ENCODE measurements at places on chromosomes 4 and X.
A peak's percentile ranks its signal among the peaks of the same experiment; 100 is the strongest.

- DNase-seq = no peak
Measured at GRCh38 chr4:27635936-27636913, 775.6 kb downstream of the STIM2 start.

- DNase-seq = peak; percentile 91
Measured at GRCh38 chrX:22699581-22700091, 300.1 kb upstream of the DDX53 start.

DNA sequence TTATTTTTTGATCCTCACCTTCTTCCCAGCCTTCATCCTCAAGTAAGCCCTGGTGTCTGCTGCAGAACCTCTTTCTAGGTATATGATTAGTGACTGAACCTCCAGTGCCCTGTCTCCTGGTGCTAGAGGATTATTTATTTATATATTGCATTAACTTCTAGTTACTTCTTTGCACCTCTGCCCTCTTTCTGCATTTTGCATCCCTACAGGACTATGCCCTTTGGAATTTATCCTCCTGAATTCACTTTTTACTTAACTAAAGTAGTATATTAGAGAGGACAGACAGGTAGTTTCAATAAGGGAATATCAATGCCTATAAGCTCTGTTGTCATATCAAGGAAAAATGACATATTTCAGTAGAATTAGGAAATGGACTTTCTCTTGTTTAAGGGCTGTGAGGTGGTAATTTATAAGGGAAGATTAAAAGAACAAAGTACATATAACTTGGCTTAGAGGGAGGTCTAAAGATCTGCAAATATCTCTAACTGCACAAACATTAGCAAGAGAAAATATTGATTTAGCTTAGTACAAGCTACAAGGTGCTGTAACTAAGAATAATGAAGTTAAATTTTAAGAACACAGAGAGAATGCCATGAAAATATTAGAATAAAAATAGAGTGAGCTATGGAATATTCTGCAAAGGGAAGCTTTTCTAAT is 181.7 kb downstream of the TEX13A start:
- no peak for DNase-seq

- no peak for DNase-seq
Measured at GRCh38 chr4:164943192-164943591, 34.3 kb downstream of the TRIM61 start.

GRCh38 chrX:40120838-40121580 is 23.3 kb upstream of the BCOR start:
- DNase-seq = no peak

- no peak for DNase-seq
Measured at GRCh38 chr4:56388306-56388705, 1.0 kb upstream of the AASDH start.

DNA sequence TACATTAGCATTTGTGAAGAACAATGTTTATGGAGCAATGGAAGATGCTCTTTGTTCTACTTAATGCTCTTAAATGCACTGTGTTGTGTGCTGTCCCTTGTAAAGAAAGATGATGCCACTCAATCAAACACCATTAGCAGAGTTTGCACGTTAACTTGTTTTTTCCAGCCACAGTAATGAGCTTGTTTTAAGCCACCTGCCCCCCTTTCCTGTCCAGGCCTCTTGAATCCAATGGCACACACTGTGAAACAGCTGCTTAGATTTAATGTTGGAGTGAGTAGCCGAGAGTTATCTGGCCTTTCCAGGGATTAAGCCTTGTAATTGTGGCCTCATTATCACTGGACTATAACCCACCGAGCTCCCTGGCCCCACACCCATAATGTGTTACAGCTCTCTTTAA is 86.0 kb downstream of the PAK3 start:
- DNase-seq = no peak

DNA sequence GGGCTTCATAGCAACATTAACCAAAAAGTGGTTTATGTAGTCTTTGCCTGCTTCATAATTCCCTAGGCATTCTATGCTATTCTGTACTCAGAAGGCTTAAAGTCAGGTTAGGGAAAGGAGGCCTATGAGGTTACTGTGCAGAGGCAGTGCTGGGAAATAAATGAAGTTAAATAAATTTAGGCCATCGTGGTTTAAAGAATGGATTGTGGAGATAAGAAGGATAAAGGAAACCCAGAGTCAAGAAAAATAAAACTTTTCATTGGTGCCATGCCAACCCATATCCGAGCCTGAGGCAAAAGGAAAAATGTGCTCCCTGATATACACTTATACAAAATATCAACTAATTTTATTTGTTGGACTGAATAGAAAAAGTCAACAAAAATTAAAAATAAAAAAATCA is 70.2 kb downstream of the AR start:
- no peak for DNase-seq

- no peak for DNase-seq
Measured at GRCh38 chr4:18645351-18645750, 623.8 kb upstream of the LCORL start.

DNA sequence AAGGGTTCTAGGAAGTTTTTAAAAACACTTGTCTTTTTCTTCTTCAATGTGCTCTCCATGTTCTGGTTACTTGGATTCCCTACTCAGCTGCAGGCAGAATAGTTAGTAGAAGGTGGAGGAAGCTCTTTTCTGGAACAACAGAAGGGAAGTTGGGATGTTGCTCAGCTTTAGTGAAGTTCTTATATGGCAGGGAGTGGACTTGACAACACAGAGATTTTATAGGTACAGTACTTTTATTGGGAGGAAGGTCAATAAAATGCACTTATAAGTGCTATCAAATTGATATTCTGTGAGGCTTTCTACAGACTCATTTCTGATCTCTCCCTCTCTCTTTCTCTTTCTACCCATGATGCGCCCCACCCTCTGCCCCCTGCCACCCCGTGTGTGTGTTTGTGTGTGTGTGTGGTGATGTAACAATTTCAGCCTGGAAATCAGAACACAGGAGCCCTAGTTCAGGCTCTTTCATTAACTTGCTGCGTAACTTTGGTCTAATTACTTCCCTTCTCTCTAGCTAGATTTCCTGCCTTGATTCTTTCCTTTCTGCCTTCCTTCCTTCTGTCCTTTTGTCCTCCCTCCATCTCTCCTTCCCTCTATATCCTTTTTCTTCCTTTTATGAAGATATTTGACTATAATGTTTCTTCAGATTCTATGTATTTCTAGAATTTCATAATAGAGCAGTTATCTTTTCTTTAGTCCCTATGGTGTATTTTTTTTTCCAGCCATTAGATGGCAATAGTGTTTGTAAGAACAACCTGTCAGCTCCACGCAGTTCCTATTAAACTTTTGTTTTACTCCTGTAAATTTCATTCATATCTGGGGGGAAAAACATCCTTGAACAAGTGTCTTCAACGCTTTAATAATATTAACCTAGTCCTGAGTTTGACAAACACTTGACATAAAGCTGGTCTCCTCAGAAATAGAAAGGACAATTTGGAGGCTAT is 37.1 kb downstream of the HEPH start:
- DNase-seq = peak; percentile 0

- no peak for DNase-seq
Measured at GRCh38 chr4:71765350-71765749, 18.5 kb downstream of the GC start.

DNA sequence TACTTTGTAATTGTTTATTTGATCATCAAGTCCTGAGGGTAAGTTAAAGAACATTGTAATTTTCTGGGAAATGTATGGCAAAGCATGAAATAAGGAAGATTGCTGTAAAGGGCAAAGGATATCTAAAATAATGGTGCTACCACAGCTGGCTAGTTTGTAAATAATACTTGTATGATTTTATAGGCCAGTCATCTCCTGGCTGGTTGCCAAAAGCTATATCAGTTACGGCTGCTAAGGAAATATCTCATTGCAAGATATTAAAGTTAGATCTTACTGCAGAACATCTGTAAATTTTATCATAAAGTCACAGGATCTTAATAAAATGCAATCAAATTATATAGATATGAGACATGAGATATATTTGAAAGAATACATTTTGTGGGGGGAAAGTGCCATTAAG is 150.8 kb upstream of the CXCL13 start:
- DNase-seq = no peak

GRCh38 chrX:71111921-71112431 is 599 bp upstream of the IL2RG start:
- DNase-seq = no peak

DNA sequence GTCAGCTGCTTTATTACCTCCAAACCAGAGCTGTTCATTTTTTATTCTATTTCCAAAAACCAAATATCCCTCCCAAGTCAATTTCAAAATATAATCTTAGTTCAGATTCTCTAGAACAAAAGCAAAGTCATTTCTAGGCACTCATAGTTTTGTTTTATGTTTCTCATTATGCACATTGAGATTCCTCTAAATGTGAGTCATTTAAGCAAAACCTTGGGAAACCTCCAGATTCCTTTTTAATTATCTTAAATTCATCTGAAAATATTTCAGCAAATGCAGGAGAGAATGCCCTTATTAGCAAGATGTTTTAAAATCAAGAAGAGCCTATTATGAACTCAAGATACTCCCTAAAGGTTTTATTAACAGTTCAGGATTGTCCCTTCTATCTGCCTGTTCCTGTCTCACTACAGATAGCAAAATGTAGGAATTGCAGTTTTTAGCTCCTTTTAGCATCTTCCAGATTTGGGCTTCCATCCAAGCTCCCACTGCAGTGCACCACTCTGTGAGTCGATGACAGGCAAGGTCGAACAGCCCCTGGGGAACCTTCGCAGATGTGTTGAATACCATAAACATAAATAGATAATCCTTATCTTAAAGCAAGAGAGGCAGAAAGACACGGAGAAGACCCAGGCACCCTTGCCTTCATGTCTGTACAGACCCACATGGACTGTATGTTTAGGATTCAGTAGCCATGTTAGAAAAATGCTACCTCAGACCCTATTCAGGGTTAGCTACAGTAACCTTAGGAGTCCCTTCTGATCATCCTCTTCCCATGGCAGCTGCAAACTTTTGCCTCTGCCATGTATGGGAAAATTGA is 11.3 kb upstream of the SLC9A7 start:
- no peak for DNase-seq

- no peak for DNase-seq
Measured at GRCh38 chr4:113469926-113470325, 291.6 kb downstream of the CAMK2D start.

- no peak for DNase-seq
Measured at GRCh38 chr4:113586072-113586471, 175.5 kb downstream of the CAMK2D start.

DNA sequence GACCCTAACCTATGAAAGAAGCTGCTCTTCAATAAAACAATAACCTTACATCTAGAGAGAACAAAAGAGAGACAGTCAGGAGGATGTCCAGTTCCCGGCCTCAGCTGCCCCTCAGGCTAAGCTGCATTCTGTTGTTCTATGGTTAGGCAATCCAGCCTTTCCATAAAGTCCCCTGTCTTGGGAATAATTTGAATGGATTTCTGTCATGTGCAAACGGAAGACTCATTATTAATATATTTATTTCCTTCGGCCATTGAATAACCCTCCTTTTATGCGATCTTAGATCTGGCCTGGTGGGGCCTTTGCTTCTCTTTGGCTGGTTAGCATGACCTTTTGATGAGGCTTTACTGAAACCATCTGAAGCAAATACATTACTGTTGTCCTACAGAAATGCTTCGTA is 80.1 kb downstream of the ANKRD50 start:
- no peak for DNase-seq

- no peak for DNase-seq
Measured at GRCh38 chrX:27598312-27598711, 8.2 kb downstream of the DCAF8L2 start.

DNA sequence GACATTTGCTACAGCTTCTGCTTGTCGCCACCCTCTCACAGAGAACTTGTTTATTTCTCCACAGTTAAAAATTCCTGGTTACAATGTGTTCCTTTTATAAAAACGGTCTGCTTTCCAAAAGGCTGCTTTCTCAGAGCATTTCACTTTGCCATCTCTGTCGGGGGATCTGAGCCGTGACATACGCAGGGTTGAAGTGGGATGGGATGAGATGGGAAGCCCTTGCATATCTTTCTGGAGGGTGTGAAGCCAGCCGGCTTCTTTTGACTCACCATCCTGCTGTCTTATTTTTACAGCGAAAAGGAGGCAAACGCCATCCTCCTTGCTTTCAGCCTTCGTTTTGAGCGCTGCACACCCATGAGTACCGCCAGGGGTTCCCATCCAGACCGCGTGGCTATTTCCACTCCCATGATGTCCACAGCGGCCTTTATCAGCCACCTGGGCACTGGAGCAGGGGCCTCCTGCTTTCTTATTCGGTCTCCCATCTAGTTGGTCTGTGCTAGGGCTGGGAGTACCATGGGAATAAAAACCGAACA is 99.8 kb upstream of the GATB start:
- no peak for DNase-seq

DNA sequence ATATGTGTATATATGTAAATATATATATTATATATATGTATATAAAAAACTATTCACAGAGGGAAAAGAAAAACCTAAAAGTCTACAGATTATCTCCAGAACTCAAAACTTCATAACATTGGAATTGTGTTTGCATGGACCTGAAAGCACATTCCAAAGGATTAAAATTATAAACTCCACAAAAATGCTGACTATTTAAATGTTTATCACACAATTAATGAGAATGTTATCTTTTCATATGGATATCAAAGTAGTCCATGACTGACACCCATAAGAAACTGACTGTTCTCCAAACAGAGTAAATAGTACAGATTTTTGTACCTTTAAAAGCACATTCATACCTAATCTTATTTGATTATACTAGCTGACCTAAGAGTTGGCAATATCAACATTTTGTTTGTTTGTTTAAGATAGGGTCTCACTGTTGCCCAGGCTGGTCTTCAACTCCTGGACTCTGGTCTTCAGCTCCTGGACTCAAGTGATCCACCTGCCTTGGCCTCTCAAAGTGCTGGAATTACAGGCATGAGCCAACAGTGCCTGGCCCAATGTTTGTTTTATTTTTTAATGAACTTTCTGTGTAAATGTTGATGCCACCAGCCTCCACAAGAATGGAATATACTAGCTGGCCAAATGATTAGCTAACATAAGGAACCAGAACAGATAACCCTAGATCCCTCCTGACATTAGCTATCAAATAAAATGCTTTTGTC is 50.0 kb downstream of the SLC39A8 start:
- DNase-seq = no peak

DNA sequence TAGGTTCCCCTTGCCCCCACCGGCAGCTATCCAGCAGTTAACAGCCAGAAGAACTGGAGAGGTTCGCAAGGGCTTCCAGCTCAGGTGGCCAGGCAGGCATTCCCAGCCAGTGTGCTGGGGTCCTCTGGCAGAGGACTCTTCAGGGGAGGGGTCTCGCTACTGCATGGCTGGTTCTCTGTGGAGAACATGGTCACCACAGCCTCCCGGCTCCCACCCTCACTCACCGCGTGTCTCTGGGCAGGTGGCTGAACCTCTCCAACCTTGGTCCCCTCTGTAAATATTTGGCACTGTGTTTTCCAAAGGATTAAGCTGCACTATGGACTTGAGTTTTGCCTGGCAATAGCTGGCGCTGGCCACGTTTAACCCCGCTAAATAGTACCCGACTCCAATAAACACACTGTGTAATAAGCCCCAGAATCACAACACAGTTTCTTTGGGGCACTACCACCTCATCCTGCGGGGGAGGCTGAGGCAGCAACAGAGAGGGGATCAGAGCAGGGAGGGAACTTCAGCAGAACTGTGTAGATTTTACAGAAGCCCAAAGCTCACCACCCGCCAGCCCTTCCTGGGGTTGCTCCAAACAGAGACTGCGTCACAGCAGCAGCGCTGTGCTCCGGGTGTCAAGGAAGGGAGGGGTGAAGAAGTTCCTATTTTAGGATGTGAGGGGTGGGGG is 15.2 kb downstream of the BCOR start:
- DNase-seq = no peak
